Urinary bladder (tissue), 4 donors: ENCODE measurements at places on chromosomes 2 and 18. TPM values are rescaled to one million over a fixed set of nuclear protein-coding genes. Genes with fewer than 3 reads are reported as not detected.

Gene LONRF2
- total RNA-seq: 6.7 TPM

Gene RIT2
- 0.48 TPM for total RNA-seq

Gene IL36G
- not detected for total RNA-seq

Gene AQP12B
- total RNA-seq: not detected

Gene ERBB4
- total RNA-seq: 3.2 TPM

Gene FBXO41
- total RNA-seq: 0.32 TPM

Gene TUBA4A
- total RNA-seq: 4.8 TPM

Gene GPBAR1
- total RNA-seq: 1.6 TPM

Gene MPV17
- 46.2 TPM for total RNA-seq

Gene MXD1
- 10.2 TPM for total RNA-seq

Gene ANTXR1
- total RNA-seq: 138 TPM

Gene KLHL30
- 1.8 TPM for total RNA-seq
